CD4-positive, alpha-beta T cell treated with Interleukin-10 for 1 hour (primary cell): ENCODE measurements at places on chromosomes 4 and X.

- DNase-seq, result no peak
These were observed 567.4 kb downstream of the IQCM start for GRCh38 chr4:149248191-149248764.

- no peak for DNase-seq
These were observed 309.9 kb downstream of the NKX6-1 start for GRCh38 chr4:84189144-84189543.

DNA sequence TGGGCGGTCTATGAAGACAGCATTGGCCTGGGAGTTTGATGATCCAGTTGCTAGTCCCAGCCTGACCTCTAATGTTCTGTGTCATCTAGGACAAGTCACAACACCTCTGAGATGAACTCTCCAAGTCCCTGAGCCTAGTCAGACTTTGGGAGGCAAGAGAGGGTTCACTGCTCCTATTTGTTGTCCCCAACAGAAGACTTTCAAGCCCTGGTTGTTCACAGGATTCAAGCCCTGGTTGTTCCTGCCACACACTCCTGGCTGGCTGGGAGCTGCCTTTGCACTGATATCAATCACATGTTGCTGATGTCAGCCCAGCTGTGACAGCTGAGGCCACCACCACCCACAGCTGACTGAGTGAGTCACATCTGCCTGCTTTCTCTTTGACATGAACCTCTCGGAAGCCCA is 253.2 kb upstream of the RASGEF1B start:
- peak; percentile 27 for DNase-seq

GRCh38 chr4:94399721-94400120 is 52.0 kb upstream of the PDLIM5 start:
- no peak for DNase-seq

DNA sequence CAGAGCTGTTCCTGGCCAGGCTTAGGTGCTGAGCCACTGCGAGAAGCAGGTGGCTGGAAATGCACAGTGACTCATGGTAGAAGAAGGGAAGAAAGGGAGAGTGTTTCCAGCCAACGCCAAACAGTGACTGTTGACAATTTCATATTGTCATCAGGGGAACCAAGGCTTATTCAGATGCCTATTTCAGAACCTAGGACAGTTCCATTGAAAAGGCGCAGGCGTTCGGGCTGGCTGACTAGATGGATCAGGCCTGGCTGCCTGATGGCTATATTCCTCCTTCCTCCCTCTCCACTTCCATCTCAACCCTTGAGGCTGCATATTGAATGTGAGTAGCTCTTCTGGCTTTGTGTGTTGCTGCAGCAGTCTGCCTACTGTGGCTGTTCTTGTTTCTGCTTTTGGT is 73.0 kb upstream of the FRMPD4 start:
- no peak for DNase-seq

DNA sequence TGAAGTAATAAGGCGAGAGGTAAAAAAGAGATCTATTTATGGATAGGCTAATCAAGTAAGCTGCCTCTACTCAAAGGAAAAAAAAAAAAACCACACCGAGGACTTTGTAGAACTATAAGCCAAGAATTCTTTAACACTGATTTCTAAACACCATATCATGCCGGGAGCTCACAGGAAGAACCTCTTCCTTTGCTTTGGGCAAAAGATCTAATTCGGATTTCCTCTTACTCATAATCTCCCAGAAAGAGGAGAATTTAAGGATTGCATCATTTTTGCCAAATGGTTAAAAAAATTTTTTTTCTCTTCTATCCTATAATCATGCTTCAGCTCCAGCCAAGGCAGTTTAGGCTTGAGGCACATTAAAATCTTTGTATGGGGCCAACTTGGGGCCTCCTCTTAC is 95.5 kb downstream of the ZNF827 start:
- no peak for DNase-seq

DNA sequence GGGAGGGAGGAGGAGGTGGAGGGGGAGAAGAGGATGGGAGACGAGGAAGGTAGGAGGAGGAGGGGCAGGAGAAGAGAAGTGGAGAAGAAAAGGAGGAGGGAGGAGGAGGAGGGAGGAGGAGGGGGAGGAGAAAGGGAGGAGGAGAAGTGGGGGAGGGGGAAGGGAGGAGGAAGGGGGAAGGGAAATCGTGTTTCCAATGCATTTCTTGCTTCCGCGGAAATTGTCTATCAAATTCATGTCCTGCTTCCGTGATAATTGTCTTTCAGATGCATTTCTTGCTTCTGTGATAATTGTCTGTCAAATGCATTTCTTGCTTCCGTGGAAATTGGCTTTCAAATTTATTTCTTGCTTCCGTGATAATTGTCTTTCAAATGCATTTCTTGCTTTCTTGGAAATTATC is 43.3 kb downstream of the CRLF2 start:
- no peak for DNase-seq
